ENCODE measurements at places on chromosomes 13 and 19.

GRCh38 chr19:10884274-10884673 is 12.9 kb downstream of the CARM1 start:
- no peak for DNase-seq

DNA sequence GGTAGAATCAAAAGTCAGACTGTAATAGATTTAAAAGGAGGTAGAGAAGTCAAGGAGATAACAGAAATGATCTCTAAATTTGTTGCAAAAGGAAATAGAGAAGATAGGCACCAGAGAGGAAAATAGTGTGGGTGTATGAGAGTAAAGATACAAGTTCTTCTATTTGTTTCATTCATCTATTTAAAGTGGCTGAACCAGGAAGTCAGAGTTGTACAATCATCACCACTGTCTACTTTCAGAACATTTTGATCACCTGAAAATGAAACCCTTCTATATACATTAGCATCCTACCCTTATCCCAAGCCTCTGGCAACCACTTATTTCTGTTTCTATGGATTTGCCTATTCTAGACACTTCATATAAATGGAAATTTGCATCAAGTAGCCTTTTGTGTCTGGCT is 36.7 kb downstream of the INTS6 start:
- no peak for DNase-seq

- peak; percentile 53 for DNase-seq
Observed at GRCh38 chr13:95301183-95301967, at the start of gene ABCC4. ABCC4 (minus strand) TSS chr13:95301451; CDS start chr13:95301314, 137 bp downstream.

- no peak for DNase-seq
Observed at GRCh38 chr19:6064336-6065073, 45.8 kb downstream of the RFX2 start.

- peak; percentile 77 for DNase-seq
Observed at GRCh38 chr13:28047757-28048388, 52.5 kb downstream of the FLT3 start.

GRCh38 chr19:1516395-1516753 is 3.6 kb upstream of the ADAMTSL5 start:
- DNase-seq = no peak

GRCh38 chr19:17289489-17289888 is 7.8 kb downstream of the ANKLE1 start:
- no peak for DNase-seq

- no peak for DNase-seq
Observed at GRCh38 chr13:97120976-97121375, 101.2 kb upstream of the MBNL2 start.

DNA sequence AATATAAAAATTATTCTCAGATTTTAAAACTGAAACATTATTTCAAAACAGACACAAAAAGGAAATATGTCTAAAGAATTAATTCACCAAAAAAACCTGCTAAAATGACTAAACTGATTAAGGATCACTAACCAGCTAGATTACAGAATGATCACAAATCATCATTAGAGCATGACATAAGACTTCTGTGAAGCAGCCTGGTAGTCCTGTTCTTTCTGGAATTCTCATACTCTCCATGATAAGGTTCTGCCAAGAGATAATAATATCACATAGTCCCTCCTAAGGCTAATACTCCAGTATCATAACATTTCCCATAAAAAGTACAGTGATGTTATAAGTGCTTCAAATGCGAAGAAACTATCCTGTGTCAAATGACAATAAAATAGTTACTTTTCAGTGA is 1814.9 kb downstream of the SLITRK5 start:
- no peak for DNase-seq

DNA sequence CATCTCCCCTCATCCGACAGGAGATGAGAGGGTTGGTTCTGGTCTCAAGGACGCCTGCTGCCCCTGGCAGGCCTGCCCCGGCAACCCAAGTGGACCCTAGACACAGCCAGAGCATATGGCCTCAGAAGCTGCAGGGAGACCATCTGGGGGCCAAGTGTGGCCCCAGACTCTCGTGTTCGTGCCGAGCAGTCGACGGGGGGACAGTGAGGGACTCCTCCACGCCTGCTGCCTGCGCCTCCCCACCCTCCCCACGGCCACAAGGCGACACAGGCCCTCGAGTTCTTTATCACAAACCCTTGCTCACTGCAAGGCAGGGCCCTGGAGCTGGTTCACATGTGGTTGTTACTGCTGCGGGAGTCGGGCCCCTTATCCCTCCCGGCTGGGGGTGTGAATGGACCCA is 9.3 kb downstream of the CAPS start:
- no peak for DNase-seq

DNA sequence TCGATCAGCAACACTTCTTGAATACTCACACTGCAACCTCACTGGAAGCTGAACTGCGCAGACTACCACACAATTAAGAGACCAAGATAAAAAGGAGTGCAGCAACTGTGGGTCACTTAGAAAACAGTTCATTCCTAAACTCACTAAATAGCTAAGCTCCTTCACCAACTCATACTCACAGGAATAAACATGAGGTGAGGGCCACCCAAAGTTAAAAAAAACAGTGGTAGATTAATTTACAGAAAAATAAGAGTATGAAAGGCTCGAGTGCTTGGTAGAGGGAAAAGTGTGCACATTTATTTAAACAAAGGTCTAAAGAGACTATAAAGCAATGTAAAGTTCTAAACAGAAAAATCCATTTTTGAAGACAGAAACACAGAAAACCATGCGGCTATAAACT is 7.6 kb downstream of the ANKRD10 start:
- DNase-seq = no peak

DNA sequence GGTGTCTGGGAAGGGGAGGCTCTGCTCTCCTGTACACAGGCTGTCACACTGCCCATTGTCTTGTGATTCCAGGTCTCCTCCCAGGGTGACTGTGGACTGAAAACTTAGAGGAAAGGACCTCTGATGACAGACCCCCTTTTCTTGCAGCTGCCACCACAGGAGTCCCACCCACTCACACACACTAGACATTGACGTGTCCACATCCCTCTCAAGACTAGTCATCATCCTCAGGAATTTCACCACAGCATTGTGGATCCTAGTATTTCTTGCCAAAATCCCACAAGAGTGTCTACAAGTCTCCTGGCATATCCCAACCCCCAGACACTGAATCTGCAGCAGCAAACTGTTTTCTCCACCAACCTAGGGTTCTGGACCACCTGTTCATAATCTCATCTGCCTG is 5.3 kb downstream of the ZNF85 start:
- no peak for DNase-seq

All from SIG-M5 (cell line).